ENCODE measurements at places on chromosomes 2 and 18. TPM values are rescaled to one million over a fixed set of nuclear protein-coding genes. Genes with fewer than 3 reads are reported as not detected.

DNA sequence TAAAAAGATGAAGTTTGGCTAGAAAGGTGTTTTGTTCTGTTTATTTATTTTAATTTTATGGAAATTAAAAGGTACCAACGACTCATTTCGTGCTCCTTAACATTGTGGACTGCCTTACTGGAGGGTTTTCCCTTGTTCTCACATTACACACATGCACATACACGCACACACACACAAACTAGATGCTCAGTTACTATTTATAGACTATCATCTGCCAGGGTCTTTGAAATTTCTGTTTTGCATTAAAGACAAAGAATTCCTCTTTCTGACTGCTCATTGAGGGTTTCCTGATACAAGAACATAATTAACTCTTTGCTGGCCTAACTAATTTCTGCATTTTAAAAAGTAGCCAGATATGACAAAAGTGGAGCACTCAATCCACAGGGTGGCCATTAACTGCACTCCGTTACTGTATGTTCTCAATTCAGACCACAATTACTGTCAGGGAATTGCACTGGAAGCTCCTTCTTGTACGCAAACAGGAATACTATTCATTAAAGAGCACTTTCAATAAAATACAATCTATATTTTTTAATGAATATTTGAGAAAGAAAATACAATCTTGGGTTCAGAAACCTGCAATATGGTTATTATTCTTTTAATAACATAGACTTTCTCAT is 366.9 kb upstream of the GALNT5 start:
- no peak for DNase-seq

Gene OSBPL6
- total RNA-seq = 6.9 TPM

GRCh38 chr2:65431421-65432226 is 775 bp downstream of the SPRED2 start:
- DNase-seq = peak; percentile 72

GRCh38 chr2:145065342-145065741 is 545.4 kb upstream of the ZEB2 start:
- DNase-seq = no peak

DNA sequence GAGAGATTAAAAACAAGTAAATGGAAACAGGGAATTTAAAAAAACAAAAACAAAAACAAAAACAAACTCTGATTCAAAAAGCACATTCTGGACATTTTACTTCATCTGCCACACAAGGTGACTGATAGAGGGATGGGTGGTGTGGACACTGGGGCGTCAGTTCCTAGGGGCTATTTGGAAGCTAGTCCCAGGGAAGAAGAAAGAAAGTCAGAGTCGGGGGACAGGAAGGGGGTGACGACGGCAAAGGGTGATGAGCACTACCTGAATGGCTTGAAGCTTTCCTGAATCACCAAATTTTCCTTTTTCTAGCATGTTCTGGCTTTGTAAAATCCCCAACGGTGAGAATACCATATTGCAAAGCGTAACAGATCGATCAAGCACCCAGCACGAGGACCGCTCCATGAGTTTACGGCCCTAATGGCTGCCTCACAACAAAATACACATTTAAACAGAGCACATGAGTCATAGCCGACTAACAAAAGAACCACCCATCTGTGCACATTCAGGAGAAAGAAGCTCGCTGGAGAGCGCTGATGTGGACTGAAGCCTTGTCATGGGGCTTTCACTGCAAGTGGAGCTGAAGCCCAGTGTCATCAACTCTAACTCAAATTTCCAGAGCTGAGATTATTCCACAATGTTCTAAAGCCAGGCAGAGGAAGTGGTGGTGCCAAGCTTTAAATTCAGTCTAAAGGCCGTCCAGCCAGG is 178.9 kb downstream of the LNPK start:
- no peak for DNase-seq

Gene GPR39
- 4.1 TPM for total RNA-seq

- no peak for DNase-seq
Measured at GRCh38 chr2:163664610-163665009, 71.2 kb downstream of the FIGN start.

DNA sequence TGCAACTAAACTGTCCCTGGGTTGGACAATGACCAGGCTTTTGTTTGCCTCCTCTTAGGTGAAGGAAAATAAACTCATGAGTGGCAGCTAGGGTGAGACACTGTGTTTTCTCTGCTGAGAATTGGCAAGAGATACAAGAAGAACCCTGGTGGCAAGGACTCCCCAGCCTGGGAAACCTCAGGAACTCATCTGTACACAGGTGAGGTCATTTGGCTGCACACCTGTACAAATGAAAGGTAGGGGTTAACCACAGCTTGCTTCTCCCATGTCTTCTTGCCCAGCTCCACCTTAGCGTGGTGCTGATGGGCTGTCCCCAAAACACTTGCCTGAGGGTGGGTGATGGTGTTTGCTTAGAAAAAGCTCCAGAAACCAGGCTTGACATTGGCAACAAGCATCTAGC is 97.2 kb upstream of the FAM136A start:
- DNase-seq = no peak

DNA sequence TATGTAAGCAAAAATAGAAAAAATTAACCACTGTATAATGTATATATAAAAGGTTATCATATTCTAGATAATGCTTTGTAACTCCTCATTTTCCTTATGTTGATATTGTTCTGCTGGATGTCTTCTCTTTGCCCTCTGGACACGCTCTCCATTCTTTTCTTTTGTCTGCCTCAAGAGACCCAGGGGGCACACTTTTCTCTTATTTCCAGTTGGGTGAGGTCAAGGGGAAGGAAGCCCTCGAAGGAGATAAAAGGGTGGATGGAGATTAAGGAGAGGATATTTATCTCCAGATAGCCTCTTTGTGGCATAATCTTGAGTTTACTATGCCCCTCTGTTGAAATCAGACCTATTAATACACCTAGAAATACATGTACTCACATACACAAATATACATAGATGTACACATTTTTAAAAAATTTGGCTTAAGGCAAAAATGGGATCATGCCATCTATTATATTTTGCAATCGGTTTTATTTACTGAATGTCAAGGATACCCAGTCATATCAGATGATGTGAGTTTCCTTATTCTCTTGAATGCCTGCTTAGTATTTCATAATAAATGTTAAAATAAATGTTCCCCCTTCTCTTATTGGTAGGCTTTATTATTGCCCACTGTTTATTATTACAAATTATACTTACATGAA is 65.3 kb downstream of the LCLAT1 start:
- DNase-seq = no peak

GRCh38 chr2:67694445-67694844 is 297.3 kb downstream of the ETAA1 start:
- DNase-seq = no peak

Gene GAREM2
- total RNA-seq = 16.9 TPM

DNA sequence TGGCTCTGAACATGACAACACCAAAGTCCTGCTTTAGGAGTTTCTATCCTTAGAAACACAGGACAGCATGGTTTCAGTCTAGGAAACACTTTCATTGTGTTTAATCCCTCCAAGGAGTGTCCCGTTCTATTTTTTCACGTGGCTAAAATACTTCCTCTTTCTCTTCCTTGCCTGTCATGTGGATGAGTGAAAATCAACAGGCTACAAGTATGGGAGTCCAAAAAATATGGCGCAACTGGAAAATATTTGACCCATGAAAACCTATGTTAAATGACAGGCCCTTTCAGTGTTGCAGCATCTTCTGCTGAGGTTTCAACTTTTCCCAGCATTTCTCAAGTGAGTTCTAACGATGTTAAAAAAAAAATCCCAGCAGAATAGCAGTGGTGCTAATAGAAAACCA is 146.3 kb downstream of the LAMA3 start:
- DNase-seq = no peak

DNA sequence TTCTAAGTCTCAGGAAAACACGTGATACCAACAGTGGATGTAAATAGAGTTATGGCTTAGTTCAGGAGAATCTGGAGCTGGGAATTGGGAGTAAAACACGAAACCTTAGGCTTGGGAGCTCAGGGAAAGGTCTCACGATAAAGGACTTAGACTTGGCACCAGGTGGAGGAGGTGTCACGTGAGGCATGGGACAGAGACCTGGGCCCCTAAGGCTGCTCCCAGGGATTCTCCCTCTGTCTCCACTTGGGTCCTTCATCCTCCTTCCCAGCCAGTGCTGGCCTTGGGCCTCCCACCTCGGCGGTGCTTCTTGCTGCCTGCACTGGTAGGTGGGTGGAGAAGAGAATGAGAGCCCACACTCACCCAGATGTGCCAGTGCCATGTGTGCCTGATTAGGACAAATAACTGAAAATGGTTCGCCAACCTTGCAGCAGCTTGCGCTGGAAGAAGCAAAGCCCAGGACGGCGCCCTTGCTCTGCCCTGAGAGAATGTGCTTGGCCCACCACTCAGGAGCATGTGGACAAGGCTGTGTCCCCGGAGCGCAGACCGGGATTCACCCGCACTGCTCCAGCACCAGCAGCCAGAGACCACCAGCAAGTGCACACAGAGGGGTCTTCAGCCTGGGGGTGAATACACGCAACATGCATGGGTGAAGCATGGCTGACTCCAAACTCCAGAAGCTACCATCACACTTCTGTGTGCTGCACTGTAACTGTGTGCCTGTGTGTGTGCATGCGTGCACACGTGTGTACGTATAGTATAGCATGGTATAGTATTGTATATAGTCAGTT is 48.1 kb downstream of the PSMG2 start:
- no peak for DNase-seq

DNA sequence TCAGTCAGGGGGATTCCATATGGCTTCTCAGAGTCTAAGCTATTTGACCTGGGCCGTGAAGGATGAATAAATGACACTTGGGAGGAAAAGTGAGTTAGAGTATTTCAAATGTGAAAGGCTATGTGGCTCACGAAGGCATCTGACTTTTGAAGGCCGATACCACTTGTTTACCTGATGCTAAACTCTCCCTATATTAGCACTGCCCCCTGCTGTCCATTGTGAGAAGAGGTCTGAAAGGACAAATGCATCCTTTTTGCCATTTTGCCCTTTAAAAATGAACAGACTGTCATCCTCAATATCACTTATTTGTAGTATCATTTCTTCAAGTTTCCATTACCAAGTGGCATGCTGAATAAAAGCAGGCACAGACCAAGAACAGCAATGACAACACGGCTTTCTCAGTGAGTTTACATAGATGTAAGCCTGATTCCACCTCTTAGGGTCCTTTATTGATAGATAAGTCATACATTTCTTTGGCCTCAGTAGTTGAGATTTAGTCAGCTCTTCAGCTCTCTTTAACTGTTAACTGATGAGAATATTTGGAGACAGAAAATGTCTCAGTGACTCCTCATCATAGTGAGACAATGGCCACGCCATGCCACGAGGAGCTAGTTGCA is 40.1 kb downstream of the DOCK10 start:
- DNase-seq = no peak

- DNase-seq = no peak
Measured at GRCh38 chr18:32775628-32776027, 2.8 kb upstream of the KLHL14 start.

GRCh38 chr18:26579941-26580618 is 31.7 kb upstream of the KCTD1 start:
- no peak for DNase-seq

DNA sequence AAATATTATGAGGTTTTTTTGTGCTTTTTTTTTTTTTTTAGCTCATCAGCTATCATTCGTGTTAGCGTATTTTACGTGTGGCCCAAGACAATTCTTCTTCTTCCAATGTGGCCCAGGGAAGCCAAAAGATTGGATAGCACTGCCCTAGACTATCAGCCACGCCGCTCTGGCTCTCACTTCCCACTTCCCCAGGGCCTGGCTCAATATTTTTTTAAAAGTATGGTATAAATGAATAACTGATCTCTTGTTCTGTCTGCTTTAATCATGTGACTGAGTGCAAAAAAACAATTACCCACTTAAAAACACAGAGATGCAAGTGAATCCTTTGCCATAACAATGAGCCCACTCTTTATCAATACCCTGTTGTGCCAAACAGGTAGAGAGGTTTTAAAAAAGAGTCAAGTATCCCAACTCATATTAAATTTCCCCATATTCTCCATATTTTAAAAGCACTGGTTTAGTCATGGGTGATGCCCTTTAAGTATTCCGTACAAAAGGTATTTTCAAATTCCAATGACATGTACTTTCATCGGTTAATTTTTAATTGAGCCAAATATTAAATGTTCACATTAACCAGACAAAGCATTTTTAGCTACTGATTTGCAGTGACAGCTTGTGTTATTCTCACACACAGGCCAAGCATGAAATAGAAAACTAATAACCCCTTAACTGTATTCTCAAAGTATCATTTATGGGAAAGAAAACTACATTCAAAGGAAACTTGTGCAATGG is 12.6 kb downstream of the BCL2 start:
- DNase-seq = no peak

Gene ASAP2
- 49.6 TPM for total RNA-seq

DNA sequence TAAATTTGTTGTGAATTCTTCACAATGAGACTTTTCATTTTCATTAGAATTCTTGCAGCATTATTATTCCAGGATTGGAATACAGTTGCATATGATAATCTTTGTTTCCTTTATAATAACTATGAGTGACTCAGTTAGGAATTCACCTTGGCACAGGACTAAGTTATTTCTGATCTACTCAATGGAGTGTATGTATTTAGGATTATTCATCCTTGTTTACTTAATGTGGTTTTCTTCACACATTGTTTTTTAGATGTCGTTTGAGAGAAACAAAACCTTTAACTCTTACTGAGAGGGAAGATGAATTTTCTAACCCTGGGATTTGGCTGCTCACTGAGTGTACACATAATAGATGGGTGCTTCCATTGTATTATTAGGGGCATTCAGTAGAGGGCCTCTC is 970.1 kb downstream of the DPP10 start:
- DNase-seq = no peak
